ENCODE measurements at places on chromosomes 12 and 14. TPM values are rescaled to one million over a fixed set of nuclear protein-coding genes. Genes with fewer than 3 reads are reported as not detected.

AMIGO2 gene
- total RNA-seq, result 2.0 TPM

PDE3A gene
- total RNA-seq, result 32.1 TPM

MIA2 gene
- 41.8 TPM for total RNA-seq

MDP1 gene
- total RNA-seq, result 10.9 TPM

KRT71 gene
- not detected for total RNA-seq

E2F7 gene
- total RNA-seq, result 2.4 TPM

CHST11 gene
- total RNA-seq, result 4.9 TPM

EVL gene
- total RNA-seq, result 13.7 TPM

TCTN2 gene
- total RNA-seq, result 7.3 TPM

GPR84 gene
- not detected for total RNA-seq

PDE6H gene
- total RNA-seq, result not detected

RNASE7 gene
- 0.30 TPM for total RNA-seq

TCL1B gene
- total RNA-seq, result not detected

GPR65 gene
- 0.35 TPM for total RNA-seq

KRT83 gene
- total RNA-seq, result not detected

CFAP73 gene
- 0.20 TPM for total RNA-seq

MMP17 gene
- total RNA-seq, result 1.9 TPM

CD163L1 gene
- 7.6 TPM for total RNA-seq

TXNDC16 gene
- total RNA-seq, result 7.8 TPM

RPGRIP1 gene
- 0.40 TPM for total RNA-seq

ANKS1B gene
- 1.7 TPM for total RNA-seq

LMO3 gene
- 8.1 TPM for total RNA-seq

ALKBH1 gene
- total RNA-seq, result 13.3 TPM

OR4N2 gene
- total RNA-seq, result not detected

TMEM229B gene
- total RNA-seq, result 6.9 TPM

SERPINA9 gene
- total RNA-seq, result not detected

SINHCAF gene
- 107 TPM for total RNA-seq

SMCO3 gene
- total RNA-seq, result not detected

TAS2R7 gene
- not detected for total RNA-seq

ACTN1 gene
- 106 TPM for total RNA-seq

HAL gene
- 1.1 TPM for total RNA-seq

DCN gene
- total RNA-seq, result 79.0 TPM

FAM186B gene
- 0.11 TPM for total RNA-seq

AQP6 gene
- not detected for total RNA-seq

RBP5 gene
- total RNA-seq, result 2.4 TPM

ADAMTS20 gene
- not detected for total RNA-seq

PAWR gene
- total RNA-seq, result 135 TPM

TMEM30B gene
- 68.2 TPM for total RNA-seq

RHOJ gene
- 3.0 TPM for total RNA-seq

EIF4B gene
- total RNA-seq, result 398 TPM

CCDC197 gene
- not detected for total RNA-seq

BAG5 gene
- total RNA-seq, result 29.7 TPM
